Hair follicle dermal papilla cell (primary cell): ENCODE measurements at places on chromosomes 6 and 20. TPM values are rescaled to one million over a fixed set of nuclear protein-coding genes. Genes with fewer than 3 reads are reported as not detected.

IGF2R gene
- total RNA-seq: 95.2 and 115 TPM in 2 replicates

ATP6V1G2 gene
- 3.4 and 5.7 TPM in 2 replicates for total RNA-seq

PPP1R14C gene
- 0.16 TPM in 1 of 2 replicates, not detected in the other for total RNA-seq

EDN1 gene
- total RNA-seq: 5.3 and 7.3 TPM in 2 replicates

BPI gene
- total RNA-seq: not detected in 2 replicates
